ENCODE measurements at places on chromosomes 7 and 10.
A peak's percentile ranks its signal among the peaks of the same experiment; 100 is the strongest.

DNA sequence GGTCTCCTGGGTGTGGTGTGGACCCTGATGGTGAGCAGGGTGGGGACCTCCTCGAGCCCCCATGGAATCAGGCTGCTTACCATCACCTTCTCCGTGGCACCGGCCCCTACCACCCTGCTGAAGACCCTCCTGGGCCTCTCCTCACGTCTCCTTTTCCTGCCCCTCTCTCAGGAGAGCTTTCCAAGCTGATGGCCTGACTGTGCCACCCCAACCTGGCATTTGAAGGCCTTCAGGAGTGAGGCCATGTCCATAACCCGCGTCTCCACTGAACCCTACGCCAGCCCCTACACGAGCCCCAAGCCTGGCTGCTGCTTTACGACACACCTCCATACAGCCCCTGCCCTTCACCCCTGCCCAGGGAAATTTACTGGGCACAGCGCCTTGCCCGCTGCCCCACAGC is 55.4 kb downstream of the ZRANB1 start:
- DNase-seq: no peak

- no peak for DNase-seq
Measured at GRCh38 chr7:82375129-82375528, 68.4 kb downstream of the CACNA2D1 start.

DNA sequence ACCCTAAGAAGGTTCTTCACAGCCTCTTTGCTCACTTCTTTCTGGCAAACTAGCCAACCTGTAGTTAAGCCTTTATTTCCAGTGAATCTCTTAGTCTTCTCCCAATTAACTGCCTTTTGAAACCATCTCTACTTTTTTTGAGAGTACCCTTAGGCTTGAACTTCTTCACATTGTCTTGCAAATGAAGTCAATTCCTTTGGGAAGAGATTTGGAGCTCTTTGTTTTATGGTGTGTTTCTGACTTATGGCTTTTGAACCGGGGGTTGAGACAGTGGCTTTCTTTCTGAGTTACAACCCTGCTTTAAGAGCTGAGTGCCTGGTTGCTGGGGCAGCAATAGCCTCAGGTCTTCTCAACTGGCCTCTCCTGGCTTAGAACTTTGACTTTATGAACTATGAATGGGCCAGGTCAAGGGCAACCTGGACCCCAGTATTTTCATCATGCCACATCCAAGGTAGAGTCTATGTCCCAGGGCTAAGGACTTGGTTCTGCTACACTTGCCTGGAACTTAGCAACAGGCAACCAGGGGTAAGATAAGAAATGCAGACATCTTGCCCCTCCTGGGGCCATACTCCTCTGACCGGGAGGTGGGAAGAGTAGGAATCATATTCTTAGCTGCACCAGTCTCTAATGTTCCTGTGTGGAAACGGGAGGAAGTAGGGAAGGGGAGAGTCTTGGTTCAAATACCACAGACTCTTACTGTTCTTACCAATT is 53.0 kb downstream of the SP4 start:
- DNase-seq: no peak

DNA sequence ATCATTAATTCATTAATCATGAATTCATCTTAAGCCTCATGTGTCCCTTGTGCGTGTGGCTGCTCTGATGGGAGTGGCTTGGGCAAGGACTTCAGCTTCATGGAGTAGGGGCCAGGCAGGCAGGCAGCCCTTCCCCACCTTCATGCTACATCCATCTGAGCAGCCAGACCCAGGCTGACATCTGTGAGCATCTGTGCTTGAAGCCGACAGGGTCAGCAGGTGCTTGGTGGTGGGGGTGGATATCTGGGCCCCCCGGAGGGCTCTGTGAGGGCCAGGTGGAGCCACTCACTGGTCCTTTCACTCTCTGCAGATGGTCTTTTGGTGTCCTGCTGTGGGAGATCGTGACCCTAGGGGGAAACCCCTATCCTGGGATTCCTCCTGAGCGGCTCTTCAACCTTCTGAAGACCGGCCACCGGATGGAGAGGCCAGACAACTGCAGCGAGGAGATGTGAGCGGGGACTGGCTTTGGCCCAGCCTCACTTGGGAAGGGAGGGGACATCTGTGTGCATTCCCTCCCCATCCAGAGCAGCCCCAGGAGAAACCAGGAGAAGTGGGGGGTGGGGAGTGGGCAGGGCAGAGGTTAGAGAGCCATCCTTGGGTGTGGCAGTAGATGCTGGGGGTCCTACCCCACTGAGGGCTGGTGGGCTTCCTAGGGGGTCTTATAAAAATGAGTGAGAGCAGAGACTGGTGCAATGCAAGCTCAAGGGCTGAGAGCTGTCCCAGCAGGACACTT is 14.7 kb upstream of the CSGALNACT2 start:
- no peak for DNase-seq

- DNase-seq: no peak
Measured at GRCh38 chr10:69842020-69842419, 40.3 kb downstream of the COL13A1 start.

GRCh38 chr10:86252556-86252955 is 114.0 kb downstream of the GRID1 start:
- no peak for DNase-seq

DNA sequence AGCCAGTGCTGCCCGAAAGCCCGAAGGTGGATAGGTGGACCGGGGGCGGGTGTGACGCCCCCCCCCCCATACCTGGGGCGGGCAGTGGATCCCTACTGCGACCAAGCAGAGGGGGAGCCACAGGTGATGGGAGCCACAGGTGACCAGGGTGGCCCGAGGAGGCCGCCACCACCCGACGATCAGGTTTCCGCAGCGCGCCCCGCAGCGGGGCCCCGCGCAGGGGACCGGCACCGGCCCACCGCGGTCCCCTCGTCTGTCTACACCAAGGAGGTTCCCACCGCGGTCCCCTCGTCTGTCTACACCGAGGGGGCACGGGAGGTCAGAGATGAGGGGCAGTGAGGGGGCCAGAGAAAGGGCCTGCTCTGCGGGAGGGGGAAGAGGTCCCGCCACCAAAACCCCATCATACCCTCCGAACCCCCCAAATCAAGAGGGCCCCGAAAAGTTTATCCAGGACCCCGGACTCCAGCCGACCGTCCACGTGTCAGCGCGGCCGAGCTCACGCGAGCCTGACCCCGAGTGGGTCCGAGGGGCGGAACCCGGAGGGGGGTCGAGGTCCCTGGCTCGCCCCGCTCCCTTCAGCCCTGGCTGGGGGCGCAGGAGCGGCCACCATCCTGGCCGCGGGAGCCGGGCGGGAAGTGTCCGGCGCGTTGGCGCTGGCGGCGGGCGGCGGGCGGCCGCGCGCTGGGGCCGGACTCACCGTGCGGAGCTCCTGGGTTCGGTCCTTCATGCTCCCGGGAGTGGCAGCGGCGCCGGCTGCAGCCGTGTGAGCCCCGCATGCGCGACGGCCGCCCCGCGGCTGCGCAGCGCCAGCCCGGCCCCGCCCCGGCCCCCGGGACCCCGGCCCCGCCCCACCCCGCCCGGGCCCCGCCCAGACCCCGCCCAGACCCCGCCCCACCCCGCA is at the start of gene STX1A:
TSS of gene STX1A (minus strand) at position 765 of the 901 bp plus-strand sequence. CDS start at position 727, 38 bp downstream.
- peak; percentile 86 for DNase-seq

- no peak for DNase-seq
Measured at GRCh38 chr7:21504021-21504420, 38.8 kb upstream of the DNAH11 start.

DNA sequence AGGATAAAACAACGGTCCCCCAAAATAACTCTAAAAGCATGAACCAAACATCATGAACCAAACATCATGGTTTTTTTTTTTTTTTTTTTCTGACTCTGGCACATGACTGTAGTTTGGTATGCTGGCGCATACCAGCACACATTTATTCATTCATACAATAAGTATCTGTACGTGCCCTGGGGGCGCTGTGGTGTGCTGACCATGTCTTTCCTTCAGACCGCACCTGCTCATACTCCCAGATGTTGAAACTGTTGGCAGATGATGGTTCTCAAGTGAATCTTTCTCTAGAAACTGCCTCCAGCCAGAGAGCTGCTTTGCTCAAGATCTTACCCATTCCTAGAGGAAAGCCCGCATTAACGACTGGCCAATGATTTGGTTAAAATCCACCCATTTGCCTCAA is 114.7 kb upstream of the ANKRD30A start:
- no peak for DNase-seq

GRCh38 chr10:80455461-80456349 is 1.6 kb downstream of the TSPAN14 start:
- no peak for DNase-seq

GRCh38 chr7:106504645-106505044 is 156.3 kb downstream of the CCDC71L start:
- DNase-seq: no peak

- DNase-seq: no peak
Measured at GRCh38 chr10:107081644-107082043, 82.9 kb downstream of the SORCS1 start.

DNA sequence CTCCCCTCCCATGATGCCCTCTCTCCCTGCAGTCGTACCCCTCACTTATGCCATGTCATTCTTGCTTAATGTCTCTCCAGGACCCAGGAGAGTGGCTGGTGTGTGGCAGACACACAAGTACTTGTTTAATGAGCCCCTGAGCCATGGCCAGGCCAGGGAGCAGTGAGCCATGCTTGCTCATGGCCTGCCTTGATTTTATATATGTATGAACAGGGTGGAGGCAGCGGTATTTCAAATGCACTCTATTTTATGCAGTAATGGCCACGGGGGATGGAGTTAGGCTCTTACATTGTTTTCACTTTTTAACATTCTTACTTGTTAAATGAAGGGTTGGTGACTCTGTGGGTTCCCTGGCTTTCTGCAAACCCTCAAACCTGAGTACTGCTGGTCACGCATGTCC is 144.8 kb downstream of the FANK1 start:
- no peak for DNase-seq

GRCh38 chr7:157211690-157212089 is 73.0 kb downstream of the UBE3C start:
- DNase-seq: no peak

DNA sequence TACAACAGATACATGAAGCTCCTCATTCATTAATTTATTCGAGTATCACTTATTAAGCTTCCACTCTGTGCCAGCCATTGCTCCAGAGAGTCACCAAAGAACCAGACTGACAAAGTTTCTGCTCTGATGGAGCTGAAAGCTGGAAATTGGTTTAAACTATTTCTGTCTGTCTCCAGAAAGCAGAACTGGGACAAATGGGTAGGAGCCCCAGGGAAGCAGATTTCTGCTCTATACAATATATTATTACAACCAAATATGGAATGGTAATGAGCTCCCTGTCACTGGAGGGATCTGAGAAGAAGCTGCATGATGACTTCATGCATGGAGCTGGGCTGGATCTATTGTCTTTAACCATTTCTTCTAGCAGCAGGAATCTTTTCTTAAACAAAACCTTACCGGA is 165.4 kb upstream of the ADO start:
- DNase-seq: peak; percentile 17

DNA sequence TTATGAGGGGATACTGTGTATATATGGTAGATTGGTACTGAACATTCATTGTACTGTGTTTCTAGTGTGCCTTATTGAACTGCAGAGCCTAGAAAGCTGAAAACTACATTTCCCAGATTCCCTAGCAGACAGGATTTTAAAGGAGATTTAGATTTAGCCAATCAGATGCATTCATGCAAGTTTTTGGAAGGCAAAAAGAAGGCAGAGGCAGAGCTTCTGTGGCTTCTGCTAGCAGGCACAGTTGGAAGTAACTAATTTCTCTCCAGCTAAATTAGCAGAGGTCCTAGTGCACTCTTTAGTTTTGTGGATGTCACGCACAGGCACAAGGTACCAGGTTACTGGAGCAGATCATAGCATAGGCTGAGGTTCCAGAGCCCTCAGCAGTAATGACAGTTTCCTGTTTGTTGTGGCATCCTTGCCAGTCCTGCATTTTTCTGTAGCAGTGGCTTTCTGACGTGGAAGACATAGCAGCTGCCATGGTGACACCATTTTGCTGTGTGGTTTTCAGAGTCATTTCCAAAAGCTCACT is 83.7 kb upstream of the CCDC71L start:
- no peak for DNase-seq

- DNase-seq: no peak
Measured at GRCh38 chr10:61606959-61607907, 55.5 kb upstream of the CABCOCO1 start.

- no peak for DNase-seq
Measured at GRCh38 chr10:45183174-45183573, 132.2 kb downstream of the OR13A1 start.

DNA sequence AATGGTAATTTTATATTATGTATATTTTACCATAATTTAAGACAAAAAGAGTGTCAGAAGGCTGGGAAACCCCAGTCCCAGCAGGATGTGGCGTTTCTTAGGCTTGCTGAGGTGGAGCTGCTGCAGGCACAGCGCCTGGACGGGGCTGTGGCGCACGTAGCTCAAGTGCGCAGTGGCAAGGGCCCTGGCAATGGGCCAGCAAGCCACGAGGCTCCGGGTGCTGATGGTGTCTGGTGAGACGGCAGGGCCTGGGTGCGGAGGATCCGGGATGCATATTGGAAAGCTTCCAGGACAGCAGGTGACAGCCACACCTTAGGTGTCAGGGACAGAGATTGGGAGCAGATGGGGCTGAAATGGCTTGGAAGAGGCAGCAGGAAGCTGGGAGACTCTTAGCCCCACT is 37.2 kb downstream of the CLEC2L start:
- no peak for DNase-seq

- no peak for DNase-seq
Measured at GRCh38 chr10:129764011-129764900, 199.8 kb downstream of the EBF3 start.

DNA sequence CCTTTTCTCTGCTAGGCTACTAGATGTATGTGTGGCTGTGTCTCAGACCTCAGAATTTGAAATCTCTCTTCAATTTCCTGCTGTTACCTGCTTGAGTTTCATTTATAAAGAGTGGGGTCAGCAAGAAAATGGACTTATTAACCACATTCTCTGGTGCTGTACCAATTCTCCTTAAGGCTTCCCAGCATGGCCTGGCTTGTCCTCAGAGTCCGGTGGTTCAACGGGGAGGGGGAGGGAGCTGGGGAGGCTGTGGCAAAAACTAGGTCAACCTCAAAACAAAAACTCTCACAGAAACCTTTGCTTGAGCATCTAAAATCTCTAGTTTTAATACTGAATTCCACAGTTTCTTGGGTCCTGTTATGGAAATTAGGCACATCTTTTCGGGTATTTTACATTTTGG is 389.1 kb upstream of the COBL start:
- no peak for DNase-seq

Measured in stimulated activated effector memory CD8-positive, alpha-beta T cell treated with anti-CD3 and anti-CD28 coated beads, Interleukin-12 subunit alpha, Interleukin-12 subunit beta, amount 100 ng/mL, for 72 hours (primary cell).